ENCODE measurements at places on chromosomes 11 and 22. TPM values are rescaled to one million over a fixed set of nuclear protein-coding genes. Genes with fewer than 3 reads are reported as not detected.

GRCh38 chr11:3134651-3135480, 30.2 kb downstream of the OSBPL5 start:
- peak overlapping the region; percentile 12 for H3K27ac ChIP-seq
- no peaks in the 10 kb centered on the region for H3K4me1 ChIP-seq
- H3K4me3 ChIP-seq, result no peak overlapping the region
- H3K27me3 ChIP-seq, result no peaks in the 10 kb centered on the region

- H3K4me3 ChIP-seq, result no peak overlapping the region
- H3K27me3 ChIP-seq, result peaks cover 10% of the 10 kb centered on the region
- H3K27ac ChIP-seq, result no peak overlapping the region
- DNase-seq, result no peak
Observed at GRCh38 chr11:111982541-111983186, 42.5 kb upstream of the DLAT start.

- no peaks in the 10 kb centered on the region for H3K27me3 ChIP-seq
- no peaks in the 10 kb centered on the region for H3K36me3 ChIP-seq
- no peak overlapping the region for H3K27ac ChIP-seq
- no peak for DNase-seq
- H3K4me3 ChIP-seq, result no peak overlapping the region
Observed at GRCh38 chr11:85672105-85672902, 7.4 kb upstream of the CREBZF start.

DNA sequence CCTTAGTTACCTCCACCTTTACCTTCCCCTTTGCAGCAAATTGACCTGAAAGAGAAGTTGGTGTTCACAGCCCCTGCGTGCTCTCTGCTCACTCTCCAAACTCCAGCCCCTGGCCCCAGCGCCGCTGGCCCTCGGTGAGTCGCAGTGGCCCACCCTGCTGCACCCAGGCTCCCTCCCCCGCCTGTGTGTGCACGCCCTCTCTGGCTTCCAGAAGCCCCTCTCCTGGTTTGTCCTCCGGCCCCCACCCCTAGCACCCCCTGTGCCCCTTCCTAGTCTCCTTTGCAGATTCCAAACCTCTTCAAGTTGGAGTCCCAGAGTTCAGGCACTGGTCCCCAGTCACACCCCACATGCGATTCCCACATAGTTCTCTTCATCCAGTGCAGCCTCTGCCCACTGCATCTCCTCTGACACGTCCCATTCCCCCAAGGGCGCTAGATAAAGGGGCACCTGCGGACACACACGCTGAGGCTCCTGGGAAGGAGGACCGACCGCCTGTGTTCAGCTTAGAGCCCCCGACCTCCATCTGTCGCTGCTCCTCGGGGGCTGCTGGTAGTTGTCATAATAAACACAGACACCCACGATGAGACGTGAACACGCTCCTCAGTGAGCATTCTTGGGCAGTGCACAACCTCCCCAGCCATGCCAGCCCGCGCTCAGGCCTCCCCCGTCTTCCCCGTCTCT, 1.5 kb upstream of the PHRF1 start:
- no peak overlapping the region for H3K27ac ChIP-seq
- peak overlapping the region; percentile 34 for H3K4me3 ChIP-seq
- H3K27me3 ChIP-seq, result peaks cover 17% of the 10 kb centered on the region
- DNase-seq, result no peak
- peaks cover 27% of the 10 kb centered on the region for H3K4me1 ChIP-seq

DNA sequence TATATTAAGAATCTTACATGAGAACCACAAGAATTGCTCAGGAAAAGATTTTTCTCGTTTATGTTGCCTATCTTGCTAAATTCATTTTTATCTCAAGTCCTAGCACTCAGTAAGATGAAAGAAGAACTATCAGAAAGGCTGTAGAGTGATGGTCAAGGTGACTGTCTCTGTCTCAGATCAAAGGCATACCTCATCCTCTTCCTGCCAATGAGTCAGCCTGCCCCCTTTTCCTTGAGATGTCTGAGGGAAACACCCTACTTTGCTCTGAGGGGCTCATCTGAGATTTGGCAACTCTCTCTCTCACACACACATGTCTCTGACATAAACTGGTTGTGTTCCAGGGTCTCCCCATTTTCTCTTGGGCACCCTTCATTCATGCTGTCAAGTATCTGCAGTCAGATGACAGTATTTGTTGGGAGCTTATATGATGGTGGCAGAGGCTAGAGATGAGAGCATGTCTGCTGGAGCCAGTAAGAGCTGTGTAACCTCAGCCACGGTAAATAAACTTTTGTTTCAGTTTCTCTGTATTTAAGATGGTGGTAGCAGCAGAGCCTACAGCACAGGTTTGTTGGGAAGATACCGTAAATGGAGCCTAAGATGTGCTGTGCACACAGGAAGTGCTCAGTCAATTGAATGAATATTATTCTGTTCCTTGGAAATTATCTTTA, 1.6 kb downstream of the MMP27 start:
- no peak overlapping the region for H3K27ac ChIP-seq
- H3K4me1 ChIP-seq, result no peaks in the 10 kb centered on the region
- DNase-seq, result no peak
- H3K36me3 ChIP-seq, result no peaks in the 10 kb centered on the region
- no peaks in the 10 kb centered on the region for H3K27me3 ChIP-seq

DNA sequence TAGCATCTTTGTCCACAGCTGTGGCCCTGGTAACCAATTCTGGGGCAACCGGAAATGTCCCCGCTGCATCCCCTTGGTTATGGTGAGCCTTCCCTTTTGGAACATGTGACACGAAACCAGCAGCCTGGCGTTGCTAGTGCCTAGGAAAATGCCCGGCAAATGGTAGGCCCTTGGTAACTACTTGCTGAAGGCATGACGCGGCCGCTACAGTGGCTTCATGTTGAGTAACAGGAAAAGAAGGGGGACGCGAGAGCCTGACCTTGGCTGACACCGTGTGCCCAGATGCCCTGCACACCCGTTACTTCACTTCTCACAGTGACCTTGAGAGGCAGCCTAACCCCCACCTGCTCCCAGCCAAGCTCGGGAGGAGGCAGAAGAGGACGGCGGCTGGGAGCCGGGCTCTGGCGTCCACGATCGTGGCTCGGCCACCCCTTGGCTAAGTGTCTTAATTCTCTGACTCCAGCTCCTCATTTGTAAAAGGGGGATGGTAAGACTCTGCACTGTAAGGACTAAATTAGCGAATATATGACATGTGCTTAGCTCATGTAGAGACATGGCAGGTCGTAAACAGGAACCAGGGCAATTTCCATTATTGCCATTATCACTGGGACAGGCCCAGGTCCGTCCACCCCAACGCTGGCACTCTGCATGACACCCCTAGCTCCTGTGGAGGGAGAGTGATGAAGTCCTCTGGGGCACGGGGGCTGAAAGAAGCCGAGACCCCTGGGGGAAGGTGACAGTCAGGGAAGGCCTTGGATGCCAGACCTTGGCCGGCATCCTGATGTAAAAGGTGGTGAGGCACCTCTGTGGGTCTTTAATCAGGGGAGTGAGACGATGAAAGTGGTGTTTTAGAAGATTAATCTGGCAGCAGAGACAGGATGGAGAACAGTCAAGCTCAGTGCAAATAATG, 18.9 kb downstream of the IFT27 start:
- no peak overlapping the region for H3K27ac ChIP-seq
- DNase-seq, result no peak
- H3K4me3 ChIP-seq, result no peak overlapping the region

DNA sequence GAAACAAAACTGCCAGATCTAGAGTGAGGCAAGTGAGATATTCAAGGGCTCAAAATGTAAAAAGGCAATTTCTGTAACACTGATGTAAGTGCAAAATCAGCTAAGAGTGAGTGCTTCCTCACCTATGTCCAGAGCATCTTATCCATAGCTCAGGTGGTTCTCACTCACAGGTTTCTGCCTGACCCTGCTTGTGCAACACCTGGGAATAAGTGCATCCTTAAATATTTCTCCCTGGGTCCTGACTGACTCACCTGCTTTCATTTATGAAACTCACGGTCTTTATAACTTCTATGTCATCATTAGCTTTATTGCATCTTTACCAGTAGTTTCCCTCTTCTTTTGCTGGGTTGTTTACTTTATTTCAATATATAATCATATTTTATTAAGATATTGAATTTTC, 260.6 kb downstream of the CNTN5 start:
- H3K4me1 ChIP-seq, result no peaks in the 10 kb centered on the region
- H3K27ac ChIP-seq, result no peak overlapping the region
- H3K27me3 ChIP-seq, result no peaks in the 10 kb centered on the region
- H3K4me3 ChIP-seq, result no peak overlapping the region
- H3K36me3 ChIP-seq, result no peaks in the 10 kb centered on the region

DNA sequence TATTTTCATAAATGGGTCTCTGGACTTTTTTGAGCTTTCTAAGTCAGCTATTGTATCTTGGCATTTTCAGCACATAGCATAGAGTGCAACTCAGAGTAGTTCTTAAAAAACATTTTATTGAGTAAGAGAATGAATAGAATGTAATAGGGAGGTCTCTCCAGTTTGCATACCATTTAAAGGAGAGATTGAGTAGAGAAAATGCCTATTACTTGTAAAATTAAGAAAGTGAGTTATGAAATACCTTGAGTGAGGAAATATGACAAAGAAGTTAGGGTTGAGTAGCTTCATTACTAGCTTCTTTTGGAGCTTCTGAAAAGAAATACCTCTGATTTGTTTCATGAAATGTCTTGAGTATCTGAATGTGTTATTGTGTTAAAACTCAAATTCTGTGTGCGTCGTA, 140.0 kb downstream of the AASDHPPT start:
- no peak overlapping the region for H3K4me3 ChIP-seq
- H3K27ac ChIP-seq, result no peak overlapping the region
- no peaks in the 10 kb centered on the region for H3K36me3 ChIP-seq
- DNase-seq, result no peak

The IL18 gene
- total RNA-seq, result 0.20 TPM

The CCND1 gene
- total RNA-seq, result 2.8 TPM

The MAPK8IP2 gene
- total RNA-seq, result 0.54 TPM

All from T-cell (primary cell).